Psoas muscle (tissue), 8 donors: ENCODE measurements at places on chromosomes 5 and 9. TPM values are rescaled to one million over a fixed set of nuclear protein-coding genes. Genes with fewer than 3 reads are reported as not detected.
A peak's percentile ranks its signal among the peaks of the same experiment; 100 is the strongest.

ECPAS gene
- 456 TPM for total RNA-seq

DNA sequence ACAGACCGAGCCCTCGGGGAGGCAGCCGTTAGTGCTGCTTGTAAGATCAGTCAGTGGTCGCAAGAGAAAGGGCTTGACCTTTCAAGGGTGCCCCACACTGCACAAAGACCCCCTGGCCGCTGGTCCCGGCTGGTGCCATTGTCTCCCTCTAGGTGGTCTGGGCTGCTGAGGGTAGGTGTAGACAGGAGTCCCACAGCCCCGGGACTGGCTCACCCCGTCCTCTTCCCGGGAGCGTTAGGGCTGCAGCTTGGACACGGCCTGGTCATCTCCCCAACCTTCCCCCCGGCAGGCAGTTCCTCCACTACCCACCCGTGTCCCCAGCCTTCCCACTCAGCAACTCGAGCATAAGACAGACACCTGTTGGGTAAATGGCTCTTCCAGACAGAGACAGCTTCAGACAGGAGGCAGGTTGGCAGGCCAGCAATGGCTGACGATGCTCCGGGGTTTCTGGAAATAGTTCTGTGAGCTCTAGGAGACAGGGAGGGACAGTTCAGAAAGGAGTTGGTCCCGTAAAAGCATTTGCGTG lies 15.3 kb upstream of the TMEM250 start:
- peaks cover 5% of the 10 kb centered on the region for H3K4me1 ChIP-seq
- H3K36me3 ChIP-seq, result no peaks in the 10 kb centered on the region
- H3K4me3 ChIP-seq, result no peak overlapping the region
- DNase-seq, result no peak
- no peak overlapping the region for H3K27ac ChIP-seq

- H3K27ac ChIP-seq, result no peak overlapping the region
These were observed 791.8 kb upstream of the C9orf72 start for GRCh38 chr9:28365020-28365640.

LHX3 gene
- not detected for total RNA-seq

DNA sequence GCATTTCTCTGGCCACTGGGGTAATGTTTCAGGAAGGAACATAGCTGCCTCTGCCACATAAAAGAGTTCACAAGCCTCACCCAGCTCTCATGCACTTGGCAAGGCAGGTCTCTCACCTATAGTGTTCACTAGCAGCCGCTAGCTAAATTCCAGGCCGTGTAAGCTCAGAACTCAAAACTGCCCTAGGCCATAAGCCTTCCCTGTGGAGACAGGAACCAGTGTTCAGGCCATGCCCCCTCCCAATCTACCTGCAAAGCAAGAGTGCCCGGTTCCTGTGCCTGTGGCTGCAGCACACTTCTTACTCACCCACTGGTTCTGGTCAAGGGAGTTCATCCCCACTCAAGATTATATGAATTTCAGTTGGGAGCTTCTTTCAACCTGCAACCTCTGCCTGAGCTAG lies 60.7 kb upstream of the ZNF169 start:
- H3K4me3 ChIP-seq, result no peak overlapping the region
- no peak for DNase-seq
- H3K27ac ChIP-seq, result no peak overlapping the region
- no peaks in the 10 kb centered on the region for H3K27me3 ChIP-seq
- peaks cover 20% of the 10 kb centered on the region for H3K4me1 ChIP-seq
- H3K36me3 ChIP-seq, result peaks cover 3% of the 10 kb centered on the region

- DNase-seq, result no peak
- no peaks in the 10 kb centered on the region for H3K27me3 ChIP-seq
- H3K4me1 ChIP-seq, result no peaks in the 10 kb centered on the region
- no peak overlapping the region for H3K27ac ChIP-seq
- H3K4me3 ChIP-seq, result no peak overlapping the region
These were observed 72.1 kb downstream of the MRPL36 start for GRCh38 chr5:1727571-1727970.

GRCh38 chr9:132409828-132410528 lies at the start of gene CFAP77:
CFAP77 (plus strand) TSS chr9:132410211; CDS start chr9:132410272, 61 bp downstream.
- H3K27ac ChIP-seq, result no peak within 1 kb of the TSS
- peak within 1 kb of the TSS; percentile 59 for H3K4me3 ChIP-seq
- H3K36me3 ChIP-seq, result no peaks in the 10 kb centered on the region
- H3K27me3 ChIP-seq, result peaks cover 10% of the 10 kb centered on the region

DNA sequence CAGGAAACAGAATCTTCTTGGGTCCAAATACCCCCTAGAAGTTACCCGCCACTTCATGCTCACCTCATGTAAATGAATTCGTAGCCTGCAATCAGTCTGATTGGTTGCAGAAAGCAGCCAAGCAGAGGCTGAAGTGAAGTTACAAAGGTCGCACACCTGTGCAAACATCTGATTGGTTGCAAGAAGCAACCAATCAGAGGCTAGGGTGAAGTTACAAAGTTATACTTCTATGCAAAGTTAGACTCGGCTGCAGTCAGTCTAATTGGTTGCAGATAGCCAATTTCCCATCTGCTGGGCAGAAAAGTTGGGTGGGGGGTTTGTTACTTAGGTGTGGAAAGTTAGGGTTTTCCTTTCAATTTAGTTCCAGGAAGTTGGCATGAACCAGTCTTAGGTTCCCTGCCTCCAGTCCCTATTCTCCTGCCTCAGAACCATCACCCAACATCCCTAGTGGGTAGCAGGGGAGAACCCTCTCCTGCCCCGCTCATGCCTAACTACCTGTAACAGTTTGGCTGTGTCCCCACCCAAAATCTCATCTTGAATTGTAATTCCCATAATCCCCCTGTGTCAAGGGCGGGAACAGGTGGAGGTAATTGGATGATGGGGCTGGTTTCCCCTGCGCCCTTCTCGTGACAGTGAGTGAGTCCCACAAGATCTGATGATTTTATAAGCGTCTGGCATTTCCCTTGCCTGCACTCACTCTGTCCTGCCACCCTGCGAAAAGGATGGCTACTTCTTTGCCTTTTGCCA lies 1.2 kb upstream of the RUSC2 start:
- H3K4me3 ChIP-seq, result peak overlapping the region; percentile 89
- DNase-seq, result no peak
- H3K27ac ChIP-seq, result peak overlapping the region; percentile 99
- H3K27me3 ChIP-seq, result no peaks in the 10 kb centered on the region
- peaks cover 18% of the 10 kb centered on the region for H3K4me1 ChIP-seq

DNA sequence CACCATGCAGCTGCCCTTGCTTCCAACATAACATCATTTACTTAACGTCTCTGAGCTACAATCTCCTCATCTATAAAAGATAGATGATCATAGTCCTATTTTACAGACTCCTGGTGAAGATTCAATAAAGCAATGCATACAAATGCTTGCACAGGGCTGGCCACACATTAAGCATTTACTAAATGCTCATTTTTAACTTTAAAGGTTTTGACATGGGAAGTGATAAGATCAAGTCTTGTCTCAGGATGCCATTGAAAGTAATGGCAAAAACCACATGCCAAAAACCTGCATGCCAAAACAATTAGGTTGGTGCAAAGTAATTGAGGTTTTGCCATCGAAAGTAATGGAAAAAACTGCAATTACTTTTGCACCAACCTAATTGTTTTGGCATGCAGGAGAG lies 181.2 kb upstream of the ADRA1B start:
- H3K27me3 ChIP-seq, result no peaks in the 10 kb centered on the region
- no peaks in the 10 kb centered on the region for H3K36me3 ChIP-seq
- no peak for DNase-seq
- no peaks in the 10 kb centered on the region for H3K4me1 ChIP-seq

ITK gene
- 1.0 TPM for total RNA-seq

- no peak for DNase-seq
- H3K27ac ChIP-seq, result no peak overlapping the region
- H3K4me3 ChIP-seq, result no peak overlapping the region
- H3K4me1 ChIP-seq, result peaks cover 11% of the 10 kb centered on the region
- no peaks in the 10 kb centered on the region for H3K27me3 ChIP-seq
- H3K36me3 ChIP-seq, result no peaks in the 10 kb centered on the region
These were observed 64.4 kb downstream of the ARRDC3 start for GRCh38 chr5:91318724-91319123.

PPP2CA gene
- 140 TPM for total RNA-seq

- H3K36me3 ChIP-seq, result no peaks in the 10 kb centered on the region
- H3K27me3 ChIP-seq, result no peaks in the 10 kb centered on the region
- H3K4me1 ChIP-seq, result peaks cover 7% of the 10 kb centered on the region
- H3K4me3 ChIP-seq, result no peak overlapping the region
These were observed 12.7 kb downstream of the GLIPR2 start for GRCh38 chr9:36149197-36149596.

IFNA21 gene
- total RNA-seq, result not detected

GRCh38 chr9:123835821-123836220 lies 94.1 kb downstream of the DENND1A start:
- DNase-seq, result no peak
- H3K27me3 ChIP-seq, result no peaks in the 10 kb centered on the region
- no peak overlapping the region for H3K27ac ChIP-seq
- H3K4me3 ChIP-seq, result no peak overlapping the region
- H3K4me1 ChIP-seq, result peaks cover 11% of the 10 kb centered on the region

GRCh38 chr5:60209146-60209840 lies 315.8 kb upstream of the PDE4D start:
- H3K27ac ChIP-seq, result no peak overlapping the region
- no peaks in the 10 kb centered on the region for H3K27me3 ChIP-seq
- H3K36me3 ChIP-seq, result no peaks in the 10 kb centered on the region
- no peaks in the 10 kb centered on the region for H3K4me1 ChIP-seq
- no peak overlapping the region for H3K4me3 ChIP-seq

- no peaks in the 10 kb centered on the region for H3K27me3 ChIP-seq
- H3K4me1 ChIP-seq, result no peaks in the 10 kb centered on the region
- no peak for DNase-seq
- peaks cover 100% of the 10 kb centered on the region for H3K36me3 ChIP-seq
- no peak overlapping the region for H3K27ac ChIP-seq
- no peak overlapping the region for H3K4me3 ChIP-seq
These were observed 18.2 kb downstream of the HMGCR start for GRCh38 chr5:75355236-75355635.

DNA sequence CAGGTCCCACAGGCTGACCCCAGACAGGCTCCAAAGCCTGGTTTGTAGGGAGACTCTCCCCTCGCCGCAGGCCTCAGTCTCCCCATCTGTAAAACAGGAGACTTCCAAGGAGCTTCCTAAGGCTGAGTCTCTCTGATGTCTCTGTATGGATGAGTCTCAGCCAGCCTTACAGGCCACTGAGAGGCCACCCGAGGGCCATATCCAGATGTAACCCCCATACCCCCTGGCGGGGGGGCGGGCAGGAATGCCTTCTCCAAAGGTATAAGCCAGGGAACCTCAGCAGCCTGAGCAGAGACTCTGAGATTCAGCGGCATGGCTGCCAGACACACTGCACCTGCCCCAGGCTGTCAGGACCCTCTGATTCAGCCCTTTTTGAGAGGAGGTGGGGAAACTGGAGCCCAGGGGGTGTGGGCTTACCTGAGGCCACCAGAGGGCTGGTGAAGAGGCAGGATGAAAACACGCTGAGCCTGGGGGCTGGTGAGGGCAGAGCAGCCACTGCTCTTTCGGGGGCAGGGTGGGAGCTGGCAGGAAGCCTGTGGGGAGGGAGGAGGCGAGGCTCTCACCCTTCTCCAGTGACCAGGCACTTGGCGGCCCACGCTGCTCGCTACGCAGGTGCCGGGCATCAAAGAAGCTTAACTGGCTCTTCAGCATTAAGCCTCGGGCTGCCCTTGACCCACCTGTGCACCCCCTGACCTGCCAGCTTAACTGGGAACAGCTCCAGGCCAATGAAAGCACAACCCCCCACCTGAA lies 5.5 kb upstream of the SUSD3 start:
- H3K27me3 ChIP-seq, result no peaks in the 10 kb centered on the region
- H3K36me3 ChIP-seq, result no peaks in the 10 kb centered on the region
- H3K4me1 ChIP-seq, result no peaks in the 10 kb centered on the region
- H3K4me3 ChIP-seq, result no peak overlapping the region
- no peak overlapping the region for H3K27ac ChIP-seq

DNA sequence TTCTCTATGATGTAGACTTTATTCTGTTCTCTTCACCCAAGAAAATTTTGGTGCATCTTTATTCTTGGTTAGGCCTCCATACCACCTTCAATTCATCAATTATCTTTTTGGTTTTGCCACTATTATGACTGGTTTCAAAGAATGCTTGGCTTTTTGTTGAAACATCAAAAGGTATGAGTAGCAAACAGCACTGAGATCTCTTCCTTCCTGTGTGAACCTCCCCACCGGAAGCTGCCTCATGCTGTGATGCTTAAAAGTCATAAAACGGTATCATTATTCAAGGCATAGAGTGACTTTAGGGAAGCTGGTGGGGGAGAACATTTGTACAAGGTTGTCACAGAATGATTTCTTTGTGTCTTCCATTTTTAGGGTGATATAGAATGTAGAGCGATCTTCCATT lies 70.6 kb downstream of the IQGAP2 start:
- DNase-seq, result no peak
- H3K4me3 ChIP-seq, result no peak overlapping the region
- H3K27me3 ChIP-seq, result no peaks in the 10 kb centered on the region
- H3K27ac ChIP-seq, result no peak overlapping the region

HTR1A gene
- total RNA-seq, result not detected

DNA sequence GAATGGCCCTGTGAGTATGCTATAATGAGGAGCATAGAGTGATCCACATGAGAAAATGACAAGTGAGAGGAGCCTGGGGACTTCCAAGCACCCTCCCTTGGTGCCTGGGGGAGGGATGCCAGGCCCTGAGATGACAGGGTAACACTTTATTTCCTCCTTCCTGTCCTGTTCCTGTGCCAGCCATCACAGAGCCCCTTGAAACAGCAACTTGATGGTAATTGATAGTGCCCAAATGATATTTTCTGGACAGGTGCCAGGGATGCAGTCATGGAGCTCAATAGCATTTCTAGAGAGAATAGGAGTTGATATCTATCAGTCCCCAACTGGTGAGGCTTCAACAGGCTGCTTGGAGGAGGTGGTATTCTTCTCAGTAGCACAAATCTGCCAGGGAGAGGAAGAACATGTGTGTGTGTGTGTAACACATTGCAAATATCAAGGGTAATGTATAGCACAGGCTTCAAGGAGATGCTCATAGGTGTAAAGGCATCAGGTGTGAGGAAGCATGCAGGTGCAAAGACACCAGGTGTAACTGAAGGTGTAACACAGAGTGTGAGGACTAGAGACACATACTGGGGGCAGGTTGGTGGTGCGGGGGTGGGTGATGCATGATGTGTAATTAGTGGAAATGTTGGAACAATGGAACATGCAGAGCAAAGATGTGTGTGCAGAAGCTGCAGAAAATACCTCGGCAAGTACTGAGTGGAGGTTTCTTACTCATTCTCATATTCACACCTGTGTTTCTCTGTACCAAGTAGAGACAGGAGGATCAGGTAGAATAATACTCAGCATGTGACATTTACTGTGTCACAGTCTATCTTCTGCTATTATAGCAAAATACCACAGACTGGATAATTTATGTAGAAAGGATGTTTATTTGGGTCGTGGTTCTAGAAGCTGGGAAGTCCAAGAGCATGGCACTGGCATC lies 18.1 kb upstream of the WWC1 start:
- H3K4me3 ChIP-seq, result no peak overlapping the region
- no peak for DNase-seq
- no peak overlapping the region for H3K27ac ChIP-seq
- peaks cover 4% of the 10 kb centered on the region for H3K27me3 ChIP-seq
- H3K36me3 ChIP-seq, result no peaks in the 10 kb centered on the region
- no peaks in the 10 kb centered on the region for H3K4me1 ChIP-seq

CDX1 gene
- not detected for total RNA-seq

DNA sequence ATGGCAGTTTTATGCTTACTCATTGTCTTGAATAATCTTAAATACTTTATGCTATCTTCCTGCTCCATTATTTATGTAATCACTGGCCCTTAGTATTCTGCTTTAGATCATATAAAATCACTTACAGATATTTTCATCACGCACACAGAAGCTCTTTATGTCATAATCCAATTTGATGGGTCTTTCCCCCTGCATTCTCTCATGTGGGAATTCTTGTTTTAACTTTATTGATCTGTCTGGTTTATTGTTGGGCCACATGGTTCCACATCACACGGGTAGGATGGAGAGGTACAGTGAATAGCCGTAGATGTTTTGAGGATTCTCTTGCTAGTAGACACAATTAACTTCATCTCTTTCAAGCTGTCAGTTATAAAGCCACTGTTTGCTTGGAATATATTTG lies 27.0 kb downstream of the PLPPR1 start:
- no peaks in the 10 kb centered on the region for H3K27me3 ChIP-seq
- no peak overlapping the region for H3K27ac ChIP-seq
- H3K4me3 ChIP-seq, result no peak overlapping the region
- no peaks in the 10 kb centered on the region for H3K36me3 ChIP-seq
- DNase-seq, result no peak
